ENCODE measurements at places on chromosomes 7 and 10.

- no peak for DNase-seq
Observed at GRCh38 chr10:73975388-73975787, 22.5 kb upstream of the VCL start.

DNA sequence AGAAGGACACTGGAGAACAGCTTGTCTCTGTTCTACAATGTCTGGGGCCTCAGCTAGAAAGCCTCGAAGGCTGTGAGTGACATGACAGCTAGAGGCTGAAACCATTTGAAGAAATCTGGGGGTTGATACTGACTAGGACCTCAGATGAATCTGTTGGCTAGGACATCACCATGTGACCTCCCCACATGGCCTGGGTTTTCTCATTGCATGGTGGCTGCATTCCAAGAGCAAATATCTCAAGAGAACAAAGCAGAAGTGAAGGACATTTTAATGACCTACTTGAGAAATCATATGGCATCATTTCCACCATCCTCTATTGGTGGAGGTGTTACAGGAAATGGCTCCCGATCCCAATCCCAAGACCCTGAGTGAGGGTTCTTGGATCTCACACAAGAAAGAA, 450.6 kb upstream of the AUTS2 start:
- DNase-seq = no peak

GRCh38 chr7:70472601-70473237, 659.2 kb upstream of the GALNT17 start:
- DNase-seq = no peak

DNA sequence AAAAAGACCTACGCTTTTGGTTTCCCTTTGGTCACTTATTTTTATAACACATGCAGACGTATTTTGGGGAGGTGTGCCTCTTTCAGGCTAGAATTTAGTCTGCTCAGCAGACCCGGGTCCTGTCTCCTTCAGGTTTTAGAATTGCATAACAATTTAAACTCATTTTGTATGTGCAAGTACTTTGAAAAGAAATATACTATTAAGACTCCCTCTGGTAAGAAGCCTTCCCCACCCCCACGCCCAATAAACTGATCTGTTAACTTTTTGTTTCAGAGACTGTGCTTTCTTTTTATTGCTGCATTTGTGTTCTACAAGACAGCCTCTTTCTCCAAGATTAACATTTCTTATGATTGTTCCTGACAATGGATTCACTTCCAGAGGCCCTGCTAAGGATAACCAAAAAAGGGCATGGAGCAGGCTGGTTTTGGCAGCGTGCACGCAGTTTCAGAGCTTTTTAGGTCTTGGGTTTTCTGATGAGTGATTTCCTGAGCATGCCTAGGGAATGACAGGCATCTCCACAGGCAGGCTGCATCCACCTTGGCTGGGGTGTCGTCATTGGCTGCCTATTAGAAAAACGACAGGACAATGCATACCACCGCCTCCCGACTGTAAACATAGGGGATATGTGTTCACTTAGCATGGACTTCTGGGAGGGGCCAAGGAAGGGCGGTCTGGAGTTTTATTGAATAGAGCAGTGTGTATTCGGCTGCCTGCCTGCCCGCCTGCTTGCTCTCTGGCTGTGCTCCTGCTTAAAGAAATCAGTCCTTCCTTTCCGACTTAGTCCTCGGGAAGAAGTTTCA, at the start of gene CALD1:
Gene CALD1 (plus strand): TSS at position 694 of the 800 bp plus-strand sequence. CDS start 88,100 bp downstream, outside the sequence.
- DNase-seq = peak; percentile 22

DNA sequence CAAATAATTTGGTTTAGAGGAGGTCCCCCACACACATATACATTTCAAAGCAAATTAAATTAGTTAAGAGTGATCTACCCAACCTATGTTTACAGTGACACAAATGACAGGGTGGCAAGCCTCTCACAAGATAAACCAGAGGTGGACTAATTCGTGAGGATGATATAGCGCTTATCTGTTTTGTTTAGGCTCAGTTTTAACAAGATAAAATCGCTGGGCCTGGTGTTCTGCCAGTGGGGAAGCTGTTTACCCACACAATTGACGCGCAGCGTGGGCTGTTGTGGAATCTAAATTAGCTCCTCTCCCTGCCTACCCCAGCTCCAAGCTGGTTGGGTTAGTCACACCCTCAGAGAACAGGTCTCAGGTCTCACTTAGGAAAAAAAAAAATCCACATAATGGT, 16.7 kb upstream of the PLXNA4 start:
- no peak for DNase-seq

DNA sequence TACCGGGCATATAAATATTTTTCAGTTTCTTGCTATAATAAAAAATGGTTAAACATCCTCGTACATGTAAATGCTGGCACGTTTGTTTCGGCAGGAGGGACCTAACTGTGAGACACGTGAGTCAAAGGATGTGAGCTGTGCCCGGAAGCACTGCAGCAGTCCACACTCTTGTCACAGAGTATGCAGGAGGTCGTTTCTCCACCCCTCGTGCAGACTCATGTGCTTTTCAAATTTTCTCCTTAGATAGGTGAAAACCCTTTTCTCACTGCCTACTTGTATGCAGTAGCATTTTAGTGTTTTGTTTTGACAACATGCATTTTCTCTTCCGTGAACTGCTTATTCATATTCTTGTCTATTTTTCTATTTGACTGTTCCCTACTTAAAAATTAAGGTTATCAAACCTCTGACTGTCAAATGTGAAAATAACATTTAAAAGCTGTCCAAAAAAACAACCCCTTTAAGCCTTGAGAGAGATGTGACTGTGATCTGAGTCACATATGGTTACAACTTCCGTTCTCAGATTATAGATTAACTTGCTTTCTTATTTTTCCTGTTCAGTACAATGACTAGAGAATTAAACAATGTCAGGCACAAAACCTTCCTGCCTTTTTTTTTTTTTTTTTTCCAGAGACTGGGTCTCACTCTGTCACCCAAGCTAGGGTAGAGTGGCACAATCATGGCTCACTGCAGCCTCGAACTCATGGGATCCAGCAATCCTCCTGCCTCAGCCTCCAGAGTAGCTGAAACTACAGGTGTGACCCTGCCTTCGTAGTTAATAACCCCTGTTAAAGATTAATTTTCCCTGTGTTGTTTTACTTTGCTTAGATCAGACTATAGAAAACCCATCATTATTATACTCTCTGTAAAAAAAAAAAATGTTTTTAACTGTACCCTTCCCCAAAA, 45.1 kb downstream of the DPY19L1 start:
- DNase-seq = no peak
